ENCODE measurements at places on chromosomes 4 and X.

GRCh38 chrX:107674480-107675364 lies 46.4 kb downstream of the PRPS1 start:
- DNase-seq, result no peak

- DNase-seq, result no peak
These were observed 251.6 kb downstream of the ARHGAP24 start for GRCh38 chr4:85726555-85726954.

DNA sequence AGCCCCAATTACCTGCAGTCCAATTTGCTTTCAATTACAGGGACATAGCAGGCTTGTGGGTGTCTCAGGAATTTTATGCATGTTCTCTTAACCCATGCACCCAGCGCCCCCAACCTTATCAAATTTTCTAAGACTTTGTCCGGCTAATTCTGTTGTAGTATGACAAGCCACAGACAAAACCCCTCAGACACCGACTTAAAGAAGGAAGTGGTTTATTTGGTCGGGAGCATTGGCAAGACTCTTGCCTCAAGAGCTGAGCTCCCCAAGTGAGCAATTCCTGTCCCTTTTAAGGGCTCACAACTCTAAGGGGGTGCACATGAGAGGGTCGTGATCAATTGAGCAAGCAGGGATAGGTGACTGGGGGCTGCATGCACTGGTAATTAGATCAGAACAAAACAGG lies 28.7 kb upstream of the IL9R start:
- DNase-seq, result no peak

- no peak for DNase-seq
These were observed 5.7 kb downstream of the TCEANC start for GRCh38 chrX:13658602-13659001.

Data from NCI-H187 (cell line).